Osteoblast (primary cell): ENCODE measurements at places on chromosomes 3 and 15. TPM values are rescaled to one million over a fixed set of nuclear protein-coding genes. Genes with fewer than 3 reads are reported as not detected.
A peak's percentile ranks its signal among the peaks of the same experiment; 100 is the strongest.

PYGO1 gene
- total RNA-seq, result 15.6 and 18.0 TPM in 2 replicates

GRCh38 chr15:75138016-75138999 lies 63.4 kb upstream of the C15orf39 start:
- peak; percentile 73 for DNase-seq

ACKR4 gene
- total RNA-seq, result 0.72 TPM in 1 of 2 replicates, not detected in the other

RFX7 gene
- total RNA-seq, result 7.6 and 8.5 TPM in 2 replicates

DNA sequence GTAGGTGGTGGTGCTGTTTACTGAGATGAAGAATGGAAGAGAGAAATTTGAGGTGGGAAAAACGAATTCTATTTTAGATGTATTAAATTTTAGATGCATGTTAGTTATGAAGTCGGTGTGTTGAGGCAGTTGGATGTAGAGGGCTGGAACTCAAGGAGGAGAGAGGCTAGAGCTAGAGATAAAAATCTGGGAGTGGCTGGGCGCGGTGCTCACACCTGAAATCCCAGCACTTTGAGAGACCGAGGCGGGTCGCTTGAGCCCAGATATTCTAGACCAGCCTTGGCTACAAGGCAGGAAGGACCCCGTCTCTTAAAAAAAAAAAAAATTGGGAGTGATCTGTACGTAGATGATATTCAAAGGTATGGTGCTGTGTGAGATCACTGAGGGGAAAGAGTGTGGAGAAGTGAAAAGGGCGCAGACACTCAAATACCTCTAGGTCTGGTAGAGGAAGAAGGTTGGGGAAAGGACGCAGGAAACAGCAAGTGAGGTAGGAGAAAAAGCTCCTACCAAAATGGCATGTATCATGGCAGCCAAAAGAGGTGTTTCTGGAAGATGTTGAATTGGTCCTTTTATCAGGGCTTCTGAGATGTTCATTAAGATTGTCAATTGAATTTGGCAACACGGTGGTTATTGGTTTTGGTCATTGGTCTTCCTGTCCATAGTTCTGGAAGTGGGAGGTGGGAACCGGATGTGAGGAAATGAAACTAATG lies 1.8 kb downstream of the YEATS2 start:
- DNase-seq, result peak; percentile 83
